Foreskin melanocyte (primary cell): ENCODE measurements at places on chromosomes 11 and 22.

- DNase-seq = no peak
Observed at GRCh38 chr11:103594283-103594682, 442.2 kb upstream of the DDI1 start.

DNA sequence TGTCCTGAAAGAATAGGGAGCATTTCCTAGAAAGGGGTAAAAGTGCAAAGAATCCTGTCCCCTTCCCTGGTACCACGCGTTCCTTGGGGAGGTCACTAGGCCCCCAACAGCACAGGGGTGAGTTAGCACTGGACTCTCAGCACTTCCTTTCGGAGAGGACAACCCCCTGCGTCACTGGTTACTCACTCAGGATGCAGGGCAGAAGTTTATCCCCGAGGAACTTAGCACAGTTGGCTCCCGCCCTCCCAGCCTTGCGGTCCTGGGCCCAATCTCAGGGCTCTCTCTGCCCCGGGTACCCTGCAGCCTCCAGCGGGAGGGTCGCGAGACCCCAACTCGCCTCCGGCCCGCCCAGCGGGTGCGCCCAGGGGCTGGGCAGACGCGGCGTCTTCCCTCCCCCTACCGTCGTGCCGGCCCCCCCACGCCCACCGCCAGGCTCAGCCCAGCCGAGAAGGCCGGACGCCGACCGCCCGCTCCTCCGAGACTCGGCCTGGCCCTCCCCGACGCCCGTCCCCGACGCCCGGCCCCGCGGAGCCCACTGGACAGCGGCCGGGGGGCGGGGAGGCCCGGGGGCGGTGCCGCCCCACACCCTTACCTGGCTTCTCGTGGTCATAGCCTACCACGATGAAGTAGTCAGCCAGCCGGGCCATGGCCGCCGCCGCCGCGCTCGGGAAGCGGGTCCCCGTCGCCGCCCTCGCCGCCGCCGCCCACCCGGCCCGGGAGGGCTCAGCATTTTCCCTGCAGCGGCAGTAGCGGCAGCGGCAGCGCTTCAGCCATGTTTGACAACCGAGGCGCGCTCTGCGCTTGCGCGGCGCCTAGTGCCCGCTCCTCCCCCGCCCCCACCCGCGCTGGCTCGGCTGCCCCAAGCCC, at the start of gene SBF2:
TSS of gene SBF2 (minus strand) at position 797 of the 867 bp plus-strand sequence. CDS start at position 647, 150 bp downstream.
- DNase-seq = peak; percentile 81

DNA sequence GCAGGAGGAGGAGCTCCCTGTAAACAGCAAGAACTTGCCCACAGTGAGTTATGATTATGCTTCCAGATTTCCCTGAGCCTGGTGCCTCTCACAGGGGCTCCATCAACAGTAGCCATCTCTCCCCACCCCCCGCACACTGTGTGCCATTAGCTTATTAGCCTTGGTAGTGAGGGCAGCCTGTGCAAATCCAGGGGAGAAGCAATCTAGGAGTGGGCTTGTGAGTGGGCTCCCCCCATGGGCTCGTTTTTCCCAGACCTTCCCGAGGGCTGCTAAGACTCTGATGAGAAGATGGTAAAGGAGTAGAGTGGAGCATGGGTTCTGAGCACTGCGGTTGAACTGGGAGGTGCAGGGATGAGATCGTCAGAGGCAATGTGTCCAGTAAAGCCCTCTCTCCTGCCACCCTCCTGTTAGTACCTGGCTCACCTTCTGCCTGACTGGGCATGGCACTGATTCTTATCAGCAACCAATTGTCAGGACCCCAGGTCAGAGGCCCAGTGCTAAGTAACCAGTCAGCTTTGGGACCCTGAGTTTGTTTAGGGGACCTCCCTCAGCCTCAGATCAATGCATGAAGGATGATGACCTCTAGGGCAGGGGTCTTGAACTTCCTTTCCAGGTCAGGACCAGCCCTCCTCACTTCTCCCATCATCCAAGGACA, 38.4 kb upstream of the TP53I11 start:
- DNase-seq = no peak

DNA sequence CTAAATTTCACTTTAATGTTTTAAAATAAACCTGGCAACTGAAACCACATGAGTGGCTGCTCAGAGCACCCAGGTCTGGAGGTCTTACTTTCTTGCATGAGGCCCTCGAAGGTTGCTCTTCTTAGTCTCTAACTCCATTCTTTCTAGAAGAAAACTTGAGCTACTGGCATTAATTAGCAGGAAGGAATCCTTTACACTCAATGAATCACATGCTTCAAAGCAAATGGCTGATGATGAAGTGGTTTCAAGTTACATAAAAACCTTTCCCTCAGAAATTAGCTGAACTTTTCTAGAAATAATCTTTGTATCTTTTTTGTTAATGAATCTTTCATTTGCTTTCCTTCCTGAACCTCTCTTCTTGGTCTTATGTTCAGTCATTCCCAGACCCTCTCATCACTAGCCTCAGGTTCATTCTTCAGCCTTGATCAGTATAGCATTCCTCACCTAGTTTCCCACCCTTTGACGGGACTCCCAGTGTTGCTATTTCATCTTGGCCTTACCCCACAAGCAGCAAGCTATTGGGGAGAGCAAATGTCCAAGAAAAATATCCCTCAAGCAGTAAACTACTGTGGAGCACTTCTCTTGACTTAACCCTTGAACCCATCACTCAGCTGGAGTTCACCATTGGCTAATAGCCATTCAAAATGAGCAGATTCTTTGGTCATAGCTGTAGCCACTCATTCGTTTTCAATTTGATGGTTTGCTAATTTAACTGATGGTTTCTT, 75.1 kb downstream of the INSC start:
- DNase-seq = no peak

DNA sequence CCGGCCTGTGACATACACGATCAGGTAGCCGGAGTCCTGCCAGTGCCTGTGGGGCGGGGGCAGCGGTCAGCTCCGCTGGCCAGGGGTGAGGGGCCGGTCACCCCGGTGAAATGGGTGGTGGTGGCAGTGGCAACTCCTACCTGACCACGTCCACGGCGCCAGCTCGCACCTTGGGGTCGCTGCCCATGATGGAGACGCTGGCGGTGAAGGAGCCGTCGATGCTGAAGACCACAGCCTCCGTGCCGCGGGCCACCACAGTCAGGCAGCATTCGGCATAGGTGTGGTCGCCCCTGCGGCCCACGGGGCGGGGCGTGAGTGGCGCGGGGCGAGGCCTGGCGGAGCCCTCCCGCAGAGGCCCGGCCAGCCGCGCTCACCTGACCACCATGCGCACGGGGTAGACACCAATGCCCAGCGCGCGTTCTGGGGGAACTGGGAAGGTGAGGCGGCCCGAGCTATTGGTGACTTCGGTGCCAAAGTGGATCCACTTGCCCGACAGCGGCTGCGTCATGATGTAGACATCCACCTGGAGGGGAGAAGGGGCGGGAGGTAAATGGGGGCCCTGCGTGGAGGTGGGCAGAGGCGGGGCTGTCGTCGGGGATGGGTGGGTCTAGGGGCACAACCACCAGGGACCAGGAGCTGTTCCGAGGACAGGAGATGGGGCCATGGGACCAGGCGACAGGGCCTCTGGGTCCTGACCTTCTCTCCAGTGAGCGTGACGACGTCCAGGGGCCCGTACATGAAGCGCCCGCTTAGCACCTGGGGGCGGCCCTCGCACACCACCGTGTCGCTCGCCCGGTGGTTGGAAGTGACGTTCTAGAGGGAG, 10.9 kb downstream of the AIP start:
- no peak for DNase-seq

GRCh38 chr11:32861850-32862577, 30.6 kb upstream of the QSER1 start:
- no peak for DNase-seq

GRCh38 chr11:99555486-99555885, 534.7 kb downstream of the CNTN5 start:
- DNase-seq = no peak

DNA sequence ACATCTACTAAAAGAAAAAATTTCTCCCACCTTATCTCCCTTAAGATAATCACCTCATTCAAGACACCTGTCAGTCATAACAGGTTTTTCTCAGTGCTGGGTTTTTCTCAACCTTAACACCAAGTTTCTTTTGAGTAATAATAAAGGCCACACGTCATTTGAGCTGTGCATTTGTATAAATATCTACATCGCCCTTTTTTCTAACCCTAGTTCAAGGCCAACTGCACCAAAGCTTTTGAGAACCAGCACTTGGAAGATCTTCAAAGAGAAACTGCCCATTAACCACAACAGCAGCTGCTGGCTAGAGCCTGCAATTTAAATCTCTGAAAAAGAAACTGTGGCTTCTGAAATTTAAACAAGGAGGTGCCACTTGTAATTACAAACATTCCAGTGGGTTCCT, 6.9 kb downstream of the CADM1 start:
- no peak for DNase-seq

GRCh38 chr11:83092488-83093384, 21.0 kb upstream of the RAB30 start:
- DNase-seq = no peak

GRCh38 chr11:121321614-121322243, 29.2 kb downstream of the SC5D start:
- no peak for DNase-seq
